ENCODE measurements at places on chromosomes 5 and 9.

GRCh38 chr5:23717486-23717885, 210.1 kb downstream of the PRDM9 start:
- no peak for DNase-seq

- no peak for DNase-seq
Measured at GRCh38 chr9:130896233-130897014, at the start of gene QRFP. Gene QRFP (minus strand): TSS chr9:130896812. CDS start chr9:130893838, 2,974 bp downstream.

DNA sequence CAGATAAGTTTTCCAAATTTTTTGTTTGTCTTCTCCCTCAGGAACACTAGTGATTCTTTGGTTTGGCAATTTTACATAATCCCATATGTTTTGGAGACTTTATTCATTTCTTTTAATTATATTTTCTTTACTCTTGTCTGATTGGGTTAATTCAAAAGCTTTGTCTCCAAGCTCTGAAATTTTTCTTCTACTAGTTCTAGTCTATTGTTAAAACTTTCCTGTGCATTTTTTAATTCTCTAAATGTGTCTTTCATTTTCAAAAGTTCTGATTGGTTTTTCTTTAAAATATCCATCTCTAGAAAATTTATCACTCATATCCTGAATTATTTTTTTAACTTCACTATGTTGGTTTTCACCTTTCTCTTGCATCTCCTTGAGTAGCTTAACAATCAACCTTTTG, 92.2 kb downstream of the INVS start:
- DNase-seq, result no peak

GRCh38 chr5:135085133-135085935, 51.3 kb upstream of the PITX1 start:
- DNase-seq, result peak; percentile 41

GRCh38 chr9:136020671-136021070, 59.5 kb upstream of the UBAC1 start:
- no peak for DNase-seq
